Astrocyte (in vitro differentiated cells and primary cell): ENCODE measurements at places on chromosomes 3 and 15.
A peak's percentile ranks its signal among the peaks of the same experiment; 100 is the strongest.

- peak; percentile 54 for DNase-seq
Measured at GRCh38 chr3:168094580-168094876, 1.2 kb downstream of the GOLIM4 start.

DNA sequence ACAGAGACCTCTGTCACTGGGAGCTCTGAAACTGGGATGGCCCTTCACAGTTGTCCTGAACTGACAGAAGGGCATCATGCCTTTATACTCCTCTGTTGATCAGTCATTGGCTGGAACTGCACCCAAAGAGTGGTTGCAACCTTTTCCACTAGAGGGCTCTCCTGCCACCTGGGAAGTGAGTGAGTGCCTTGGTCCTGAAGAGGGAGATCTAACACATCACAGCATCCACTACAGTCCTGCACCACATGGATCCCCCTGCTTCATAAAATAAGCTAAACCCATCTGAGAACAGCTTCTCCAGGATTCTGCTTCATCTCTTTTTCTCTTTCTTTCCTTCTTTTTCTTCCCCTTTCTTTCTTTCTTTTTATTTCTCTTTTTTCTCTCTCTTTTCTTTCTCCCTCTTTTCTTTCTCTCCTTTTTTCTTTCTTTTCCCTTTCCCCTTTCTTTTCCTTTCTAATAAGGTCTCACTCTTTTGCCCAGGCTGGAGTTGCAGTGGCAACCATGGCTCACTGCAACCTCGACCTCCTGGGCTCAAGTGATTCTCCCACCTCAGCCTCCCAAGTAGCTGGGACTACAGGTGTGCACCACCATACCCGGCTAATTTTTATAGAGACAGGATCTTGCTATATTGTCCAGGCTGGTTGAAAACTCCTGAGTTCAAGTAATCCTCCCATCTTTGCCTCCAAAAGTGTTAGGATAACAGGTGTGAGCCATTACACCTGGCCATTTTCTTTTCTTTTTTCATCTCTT, 42.8 kb upstream of the RAF1 start:
- peak; percentile 65 for DNase-seq

- no peak for DNase-seq
Measured at GRCh38 chr3:114171677-114172076, 7.2 kb downstream of the DRD3 start.

GRCh38 chr3:196514913-196515621, at the start of gene SMCO1:
Gene SMCO1 (minus strand): TSS chr3:196515346. CDS start chr3:196515209, 137 bp downstream.
- no peak for DNase-seq
